NCI-H1436 treated with DMSO at 0.1 percent for 48 hours (cell line): ENCODE measurements at places on chromosomes 16 and 17.

- no peak for DNase-seq
Measured at GRCh38 chr17:10803350-10803749, 549 bp downstream of the TMEM238L start.

- no peak for DNase-seq
Measured at GRCh38 chr17:39200070-39200879, at the start of gene RPL19. RPL19 (plus strand) TSS chr17:39200283; CDS start chr17:39200345, 62 bp downstream.

DNA sequence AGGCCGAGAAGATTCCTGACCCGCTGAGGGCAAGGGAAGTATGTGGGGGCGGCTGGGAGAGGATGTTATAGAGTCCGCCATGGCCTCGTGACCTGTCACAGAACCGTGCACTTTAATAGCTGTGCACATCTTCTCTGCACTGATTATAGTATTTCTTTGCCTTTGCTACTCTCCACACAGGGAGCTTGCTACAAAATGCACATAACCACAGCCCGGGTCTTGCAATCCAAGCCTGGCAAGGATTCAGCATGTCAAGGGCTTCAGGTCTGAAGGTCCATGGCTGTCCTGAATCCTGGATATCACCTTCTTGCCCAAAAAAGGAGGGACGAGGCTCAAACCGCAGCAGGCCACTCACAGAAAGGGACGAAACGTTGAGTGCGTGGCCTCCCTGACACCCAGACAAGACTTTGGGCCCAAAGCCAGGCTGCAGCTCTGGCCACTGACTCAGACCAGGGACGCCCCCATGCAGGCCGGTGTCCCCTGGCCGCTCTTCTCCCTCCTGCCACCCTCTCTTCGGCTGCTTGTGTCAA lies 43.7 kb downstream of the USP22 start:
- no peak for DNase-seq

GRCh38 chr17:76014925-76015261 lies 12.2 kb downstream of the EVPL start:
- peak; percentile 23 for DNase-seq

GRCh38 chr17:3985846-3986245 lies 21.6 kb upstream of the ATP2A3 start:
- DNase-seq = no peak

DNA sequence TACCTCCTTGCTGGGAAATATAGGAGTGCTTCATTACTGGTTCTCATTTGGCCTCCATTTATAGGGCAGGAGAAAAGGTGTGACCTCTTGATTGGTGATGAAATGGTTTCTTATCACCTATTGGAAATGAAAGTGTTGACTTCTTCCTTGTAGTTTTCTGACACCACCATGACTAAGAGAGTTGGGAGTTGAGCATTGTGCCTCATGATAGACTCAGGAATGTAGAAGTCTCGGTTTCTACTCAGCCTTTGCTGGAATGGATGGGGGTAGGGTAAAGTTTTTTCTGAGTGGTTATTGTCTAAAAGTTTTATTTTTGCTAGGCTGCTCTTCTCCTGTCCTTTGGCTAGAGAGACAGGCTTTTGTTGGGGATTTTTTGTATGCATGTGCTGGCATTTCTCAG lies 117.4 kb downstream of the PHKB start:
- no peak for DNase-seq

DNA sequence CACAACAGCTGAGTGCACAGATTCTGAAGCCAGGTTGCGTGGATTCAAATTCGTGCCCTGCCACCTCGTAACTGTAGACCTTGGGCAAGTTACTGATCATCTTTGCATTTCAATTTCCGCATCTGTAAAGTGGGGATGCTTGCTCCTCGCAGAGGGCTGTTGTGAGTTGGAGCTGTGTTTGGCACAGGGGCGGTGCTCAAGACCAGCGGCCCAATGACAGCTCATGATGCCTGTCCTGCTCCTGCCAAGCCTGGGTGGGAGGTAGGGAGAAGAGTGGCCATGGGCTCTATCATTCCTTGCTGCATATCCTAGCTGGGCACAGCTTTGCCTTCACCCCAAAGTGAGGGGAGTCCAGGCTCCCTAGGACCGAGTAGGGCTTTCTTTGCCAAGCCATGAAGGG lies 12.6 kb downstream of the NXPH3 start:
- DNase-seq = no peak

DNA sequence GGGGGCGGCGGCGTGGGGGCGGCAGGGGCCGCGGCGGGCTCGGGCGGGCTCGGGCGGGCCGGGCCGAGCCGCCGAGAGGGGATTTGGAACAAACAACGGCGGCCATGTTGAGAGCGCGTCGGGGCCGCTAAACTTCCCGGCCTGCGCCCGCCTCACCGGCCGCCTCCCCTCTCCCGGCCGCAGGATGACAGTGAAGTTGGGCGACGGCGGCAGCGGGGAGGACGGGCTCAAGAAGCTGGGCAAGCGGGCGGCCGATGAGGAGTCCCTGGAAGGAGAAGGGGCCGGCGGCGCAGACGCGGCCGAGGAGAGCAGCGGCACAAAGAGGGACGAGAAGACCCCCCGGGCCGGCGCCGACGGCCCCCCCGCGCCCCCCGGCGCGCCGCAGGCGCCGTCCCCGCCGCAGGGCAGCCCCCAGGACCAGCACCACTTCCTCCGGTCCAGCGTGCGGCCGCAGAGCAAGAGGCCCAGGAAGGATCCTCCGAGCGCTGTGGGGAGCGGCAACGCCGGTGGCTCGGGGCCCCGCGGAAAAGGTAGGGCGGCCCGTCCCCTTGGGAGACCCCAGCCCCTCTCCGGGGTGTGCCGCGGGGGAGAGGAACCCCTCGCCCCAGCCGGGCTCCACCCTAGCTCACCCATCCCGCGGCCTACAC lies 2.4 kb downstream of the CRAMP1 start:
- DNase-seq = no peak

DNA sequence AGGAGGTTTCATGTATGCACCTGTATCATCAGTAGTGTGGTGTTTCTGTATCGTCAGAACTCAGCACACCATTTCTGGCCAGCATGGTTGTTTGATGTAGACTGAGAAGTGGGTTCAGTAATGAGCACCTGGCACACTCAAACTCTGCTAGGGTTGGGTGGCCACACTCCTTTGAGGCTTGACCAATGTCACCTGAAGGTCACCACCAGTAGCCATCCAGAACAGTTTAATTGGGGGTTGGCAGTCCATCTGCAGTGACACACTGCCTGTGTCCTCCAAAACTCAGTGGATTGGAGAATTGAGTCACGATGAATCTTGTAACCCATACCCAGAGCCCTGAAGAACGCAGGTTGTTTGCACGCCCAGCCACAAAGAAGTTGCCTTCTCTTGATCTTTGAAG lies 86.8 kb upstream of the HSBP1 start:
- no peak for DNase-seq

DNA sequence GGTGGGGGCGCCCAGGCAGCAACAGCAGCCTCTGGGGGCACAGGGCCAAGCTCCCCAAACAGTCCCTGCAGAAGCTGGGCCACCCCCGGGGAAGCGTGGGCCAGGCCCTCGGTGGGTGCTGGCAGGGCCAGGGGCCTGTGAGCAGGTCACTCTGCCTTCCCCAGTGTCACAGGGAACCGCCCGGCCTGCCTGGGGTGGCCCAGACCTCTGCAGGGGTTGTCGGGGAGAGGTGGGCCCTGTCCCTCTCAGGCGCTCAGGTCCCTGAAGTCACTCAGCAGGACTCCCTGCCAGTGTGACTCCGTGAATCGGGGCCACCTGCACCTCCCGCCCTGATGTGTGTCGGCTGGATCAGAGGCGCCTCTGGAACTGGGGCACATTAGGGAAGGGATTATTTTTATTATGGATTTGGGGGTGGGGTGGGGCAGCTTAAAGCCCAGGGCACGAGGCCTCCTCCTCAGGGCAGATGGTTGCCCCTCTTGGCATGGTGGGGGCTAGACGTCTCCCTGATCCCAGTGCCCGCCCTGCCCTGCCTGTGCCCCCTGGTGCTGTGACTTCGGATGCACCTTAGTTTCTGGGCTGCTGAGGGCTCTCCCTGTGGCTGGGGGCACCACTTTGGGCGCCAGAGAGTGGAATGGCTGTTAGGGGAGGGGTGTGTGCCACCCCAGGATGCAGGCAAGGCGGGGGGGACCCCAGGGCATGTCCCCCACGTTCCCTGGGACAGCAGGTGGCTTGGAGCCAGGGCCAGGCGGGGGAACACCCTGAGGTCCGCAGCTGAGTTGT lies 1.2 kb upstream of the GNG13 start:
- DNase-seq = no peak

- no peak for DNase-seq
Measured at GRCh38 chr17:1422885-1423284, 22.9 kb upstream of the YWHAE start.

DNA sequence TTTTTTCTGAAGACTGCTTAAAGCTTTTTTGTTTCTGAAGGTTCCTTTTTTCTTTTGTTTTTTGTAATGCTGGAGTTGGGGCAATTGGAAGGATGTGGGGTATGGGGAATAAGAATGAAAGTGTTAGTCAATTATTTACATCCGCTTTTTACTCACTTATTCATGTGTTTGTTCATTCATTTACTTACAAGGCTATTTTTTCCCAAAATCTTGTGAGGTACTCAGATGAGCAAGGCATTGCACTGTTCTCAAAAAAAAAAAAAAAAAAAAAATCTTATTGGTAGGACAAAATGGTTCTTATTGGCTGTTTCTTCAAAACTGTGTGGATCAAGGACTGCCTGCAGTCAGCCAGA lies 55.7 kb downstream of the PLD6 start:
- DNase-seq = no peak

DNA sequence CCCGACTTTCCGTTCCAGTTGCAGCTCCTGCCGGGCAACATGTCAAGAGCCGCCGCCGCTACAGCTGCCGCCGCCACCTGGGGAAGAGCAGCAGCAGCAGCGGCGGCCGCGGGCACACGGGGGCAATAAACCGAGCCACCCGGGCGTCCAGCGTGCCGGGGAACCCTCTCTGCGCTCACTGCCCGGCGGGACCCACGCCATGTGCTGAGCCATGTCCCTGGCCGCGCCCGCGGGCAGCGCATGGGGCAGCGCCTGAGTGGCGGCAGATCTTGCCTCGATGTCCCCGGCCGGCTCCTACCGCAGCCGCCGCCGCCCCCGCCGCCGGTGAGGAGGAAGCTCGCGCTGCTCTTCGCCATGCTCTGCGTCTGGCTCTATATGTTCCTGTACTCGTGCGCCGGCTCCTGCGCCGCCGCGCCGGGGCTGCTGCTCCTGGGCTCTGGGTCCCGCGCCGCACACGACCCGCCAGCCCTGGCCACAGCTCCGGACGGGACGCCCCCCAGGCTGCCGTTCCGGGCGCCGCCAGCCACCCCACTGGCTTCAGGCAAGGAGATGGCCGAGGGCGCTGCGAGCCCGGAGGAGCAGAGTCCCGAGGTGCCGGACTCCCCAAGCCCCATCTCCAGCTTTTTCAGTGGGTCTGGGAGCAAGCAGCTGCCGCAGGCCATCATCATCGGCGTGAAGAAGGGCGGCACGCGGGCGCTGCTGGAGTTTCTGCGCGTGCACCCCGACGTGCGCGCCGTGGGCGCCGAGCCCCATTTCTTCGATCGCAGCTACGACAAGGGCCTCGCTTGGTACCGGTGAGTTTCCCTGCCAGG lies 604 bp downstream of the HS3ST3B1 start:
- DNase-seq = no peak

DNA sequence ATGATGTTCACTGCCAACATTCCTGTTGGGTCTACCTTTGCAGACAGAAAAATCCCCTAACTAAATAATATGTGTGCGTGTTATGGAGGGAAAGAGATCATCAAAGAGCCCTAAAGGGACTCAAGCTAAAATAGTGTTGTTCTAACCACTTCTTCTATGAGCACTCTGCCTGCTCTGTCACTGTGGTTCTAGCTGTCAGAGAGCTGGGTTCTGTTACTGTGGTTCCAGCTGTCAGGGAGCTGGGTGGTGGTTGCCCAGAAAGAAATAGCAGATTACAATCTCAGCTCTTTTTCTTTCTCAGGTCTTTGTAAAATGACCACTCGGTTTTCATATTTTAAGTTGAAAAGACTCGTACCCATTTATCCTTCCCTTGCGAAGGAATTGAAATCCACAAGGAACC lies 176.3 kb downstream of the HS3ST3A1 start:
- DNase-seq = no peak

DNA sequence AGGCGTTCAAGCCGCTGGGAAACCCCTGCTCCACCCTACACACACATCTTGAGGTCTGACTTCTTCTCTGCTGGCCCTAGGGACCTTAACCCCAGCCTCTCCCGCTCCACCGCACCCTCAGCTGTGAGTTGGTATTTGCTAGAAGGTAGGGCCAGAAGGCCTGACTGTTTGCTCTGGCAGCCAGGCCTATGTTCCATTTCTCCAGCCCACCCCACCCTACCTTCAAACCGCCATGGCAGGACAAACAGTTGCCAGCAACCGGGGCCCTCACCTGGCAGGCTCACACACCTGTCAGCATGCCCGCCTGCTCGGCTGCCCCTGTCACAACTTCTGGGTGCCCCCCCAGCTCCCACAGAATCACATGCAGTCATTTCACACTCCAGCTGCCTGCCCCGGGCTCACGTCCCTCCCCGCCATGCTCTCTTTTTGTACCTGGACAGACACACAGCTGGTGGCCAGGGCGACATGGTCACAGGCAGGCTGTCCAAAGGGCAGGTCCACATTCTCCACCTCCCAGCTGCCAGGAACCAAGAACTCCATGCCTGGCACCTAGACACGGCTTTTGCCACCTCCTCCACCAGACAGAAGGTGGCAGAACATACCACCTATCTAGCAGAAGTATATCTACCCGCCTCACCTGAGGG lies 2.6 kb upstream of the ATP2A3 start:
- no peak for DNase-seq

DNA sequence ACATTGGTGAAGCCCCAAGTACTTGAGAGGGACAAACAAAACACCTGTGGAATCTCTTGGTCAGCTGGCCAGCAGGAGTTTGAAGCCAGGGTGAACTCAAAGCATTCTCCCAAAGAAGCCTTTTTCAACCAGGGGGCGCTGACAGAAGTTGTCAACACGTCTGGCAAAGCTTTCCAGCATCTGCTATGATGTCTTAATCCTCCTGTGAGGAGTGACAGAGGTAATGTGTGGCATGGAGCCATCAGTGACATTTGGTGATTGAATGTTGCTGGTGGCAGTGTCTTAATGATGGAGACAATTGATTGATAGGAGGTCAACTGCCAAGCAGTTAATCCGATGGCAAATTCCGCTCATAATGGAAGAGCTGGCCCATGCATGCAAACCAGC lies 257.6 kb upstream of the HSBP1 start:
- no peak for DNase-seq

- DNase-seq = no peak
Measured at GRCh38 chr17:73744411-73744810, 100.2 kb upstream of the SDK2 start.

GRCh38 chr16:27226476-27226875 lies 23.1 kb downstream of the KDM8 start:
- no peak for DNase-seq

GRCh38 chr17:75153780-75154194 lies 525 bp downstream of the JPT1 start:
- DNase-seq = no peak

- no peak for DNase-seq
Measured at GRCh38 chr17:1192911-1193699, 13.3 kb upstream of the ABR start.

GRCh38 chr16:1647856-1648255 lies 30.2 kb upstream of the JPT2 start:
- DNase-seq = no peak

- peak; percentile 23 for DNase-seq
Measured at GRCh38 chr17:35747540-35748017, 5.5 kb downstream of the GAS2L2 start.
